Hematopoietic multipotent progenitor cell treated with erythropoietin and hydrocortisone succinate and interleukin-3 and kit ligand, for 17 days (in vitro differentiated cells): ENCODE measurements at places on chromosomes 3 and 15.

- no peak for DNase-seq
Observed at GRCh38 chr3:127787571-127788365, 34.5 kb downstream of the MGLL start.

DNA sequence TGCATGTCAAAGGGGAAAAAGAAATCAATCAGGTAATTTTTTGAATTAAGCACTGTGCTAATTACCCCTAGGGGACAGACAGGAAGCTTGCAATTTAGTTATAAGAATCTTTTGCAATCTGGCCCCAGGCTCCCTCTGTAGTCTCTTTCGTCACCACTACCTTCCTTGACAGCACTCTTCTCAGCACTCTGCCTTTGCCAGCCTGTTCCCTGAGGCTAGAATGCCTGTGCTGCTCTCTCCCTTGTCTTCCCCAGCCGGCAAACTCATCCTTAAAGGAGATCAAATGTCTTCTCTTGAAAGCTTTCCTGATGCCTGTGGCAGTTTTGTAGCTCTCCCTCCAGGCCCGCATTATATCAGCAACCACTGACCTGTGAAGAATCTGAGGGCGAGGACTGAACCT, 32.4 kb upstream of the PRTG start:
- no peak for DNase-seq

GRCh38 chr3:126464494-126464893, 11.2 kb downstream of the ZXDC start:
- no peak for DNase-seq

GRCh38 chr3:148606979-148607378, 90.7 kb upstream of the AGTR1 start:
- no peak for DNase-seq

- DNase-seq, result no peak
Observed at GRCh38 chr3:113222451-113223086, 11.2 kb downstream of the BOC start.
